ENCODE measurements at places on chromosomes 1 and 21.

GRCh38 chr1:215877452-215877951 lies 310.4 kb downstream of the KCTD3 start:
- no peak overlapping the region for H3K27ac ChIP-seq
- H3K36me3 ChIP-seq: no peaks in the 10 kb centered on the region
- DNase-seq: no peak
- H3K27me3 ChIP-seq: no peaks in the 10 kb centered on the region

GRCh38 chr1:218317061-218317460 lies 28.1 kb upstream of the TGFB2 start:
- no peaks in the 10 kb centered on the region for H3K4me1 ChIP-seq
- no peak for DNase-seq
- no peak overlapping the region for H3K27ac ChIP-seq
- H3K27me3 ChIP-seq: no peaks in the 10 kb centered on the region

GRCh38 chr1:228087771-228088251 lies 5.3 kb downstream of the ARF1 start:
- peaks cover 58% of the 10 kb centered on the region for H3K4me1 ChIP-seq
- peaks cover 38% of the 10 kb centered on the region for H3K36me3 ChIP-seq
- DNase-seq: peak; percentile 53
- H3K27ac ChIP-seq: no peak overlapping the region

DNA sequence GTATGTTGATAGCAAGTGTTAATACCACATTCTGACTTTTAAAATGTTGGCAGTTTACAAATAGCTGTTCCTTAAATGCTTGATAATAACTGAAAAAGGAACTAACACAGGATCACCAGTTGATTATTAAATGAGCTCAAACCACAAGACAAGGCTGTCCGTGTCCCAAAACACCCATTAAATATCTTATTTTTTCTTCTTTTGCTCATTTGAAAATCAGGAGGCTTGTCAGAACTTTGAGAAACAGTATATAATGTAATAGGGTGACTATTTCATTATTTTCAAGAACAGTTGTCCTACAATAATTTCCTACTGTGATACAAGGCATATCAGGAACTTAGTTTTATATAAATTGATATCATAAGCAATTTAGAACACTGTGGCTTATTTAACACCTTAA lies 2.7 kb downstream of the CDKN2C start:
- no peak overlapping the region for H3K4me3 ChIP-seq
- peaks cover 29% of the 10 kb centered on the region for H3K27me3 ChIP-seq
- H3K4me1 ChIP-seq: peaks cover 11% of the 10 kb centered on the region
- no peaks in the 10 kb centered on the region for H3K36me3 ChIP-seq

DNA sequence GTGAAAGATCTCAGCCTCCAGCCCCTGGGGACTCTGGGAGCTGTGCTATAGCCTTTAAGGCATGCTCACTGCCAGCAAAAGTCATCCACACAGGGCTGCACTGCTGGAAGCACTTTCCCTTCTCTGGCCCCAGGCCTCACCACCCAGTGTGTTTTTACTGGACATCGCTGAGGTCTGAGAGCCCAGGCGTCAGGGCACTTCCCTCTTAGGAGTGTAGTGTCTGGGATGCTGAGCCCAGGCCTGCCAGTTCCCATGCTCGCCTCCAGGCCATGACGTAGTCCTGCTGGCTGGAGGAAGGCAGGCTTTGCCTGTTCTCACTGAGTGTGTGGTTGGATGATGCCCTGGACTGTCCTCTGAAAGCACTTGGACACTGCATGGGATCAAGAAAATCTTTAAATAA lies 101.2 kb downstream of the GDAP2 start:
- H3K4me1 ChIP-seq: peaks cover 3% of the 10 kb centered on the region
- no peak overlapping the region for H3K4me3 ChIP-seq
- no peaks in the 10 kb centered on the region for H3K36me3 ChIP-seq
- no peak for DNase-seq

DNA sequence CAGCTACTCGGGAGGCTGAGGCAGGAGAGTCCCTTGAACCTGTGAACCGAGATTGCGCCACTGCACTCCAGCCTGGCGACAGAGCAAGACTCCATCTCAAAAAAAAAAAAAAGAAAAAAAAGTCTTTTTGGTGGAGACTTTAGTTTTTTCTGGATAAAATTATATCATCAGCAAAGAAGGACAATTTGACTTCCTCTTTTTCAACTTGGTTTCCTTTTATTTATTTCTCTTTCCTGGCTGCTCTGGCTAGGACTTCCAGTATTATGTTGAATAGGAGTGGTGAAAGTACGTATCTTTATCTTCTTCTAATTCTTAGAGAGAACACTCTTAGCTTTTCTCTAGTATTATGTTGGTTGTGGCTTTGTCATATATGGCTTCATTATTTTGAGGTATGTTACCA lies 130.8 kb downstream of the PCBP3 start:
- H3K36me3 ChIP-seq: no peaks in the 10 kb centered on the region
- no peaks in the 10 kb centered on the region for H3K27me3 ChIP-seq
- no peak overlapping the region for H3K4me3 ChIP-seq
- no peak overlapping the region for H3K27ac ChIP-seq
- no peaks in the 10 kb centered on the region for H3K4me1 ChIP-seq
- DNase-seq: no peak

GRCh38 chr21:28781602-28782276 lies 210.9 kb downstream of the LTN1 start:
- no peak overlapping the region for H3K27ac ChIP-seq
- no peak for DNase-seq
- no peak overlapping the region for H3K4me3 ChIP-seq
- H3K27me3 ChIP-seq: no peaks in the 10 kb centered on the region
- no peaks in the 10 kb centered on the region for H3K4me1 ChIP-seq

DNA sequence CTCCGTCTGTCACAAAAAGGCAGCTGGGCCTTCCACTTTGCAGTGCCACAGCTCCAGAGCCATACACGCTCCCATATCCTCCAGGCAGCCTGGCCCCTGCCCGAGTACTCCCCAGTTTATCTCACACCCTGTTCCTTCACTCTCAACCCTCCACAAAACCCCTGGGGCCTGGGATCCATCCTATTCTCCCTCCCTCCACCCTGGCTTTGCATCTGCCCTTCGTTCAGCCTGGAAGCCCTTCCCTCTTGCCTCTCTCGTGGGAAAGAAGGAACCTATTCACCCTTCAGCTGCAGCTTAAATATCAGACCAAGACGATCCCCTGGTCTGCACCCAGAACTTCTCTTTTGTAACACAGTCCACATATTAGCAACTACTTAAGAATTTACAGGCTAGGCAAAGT lies 56.7 kb downstream of the CAMK2N1 start:
- H3K4me1 ChIP-seq: no peaks in the 10 kb centered on the region
- no peak overlapping the region for H3K4me3 ChIP-seq
- DNase-seq: no peak
- no peaks in the 10 kb centered on the region for H3K36me3 ChIP-seq
- H3K27ac ChIP-seq: no peak overlapping the region

DNA sequence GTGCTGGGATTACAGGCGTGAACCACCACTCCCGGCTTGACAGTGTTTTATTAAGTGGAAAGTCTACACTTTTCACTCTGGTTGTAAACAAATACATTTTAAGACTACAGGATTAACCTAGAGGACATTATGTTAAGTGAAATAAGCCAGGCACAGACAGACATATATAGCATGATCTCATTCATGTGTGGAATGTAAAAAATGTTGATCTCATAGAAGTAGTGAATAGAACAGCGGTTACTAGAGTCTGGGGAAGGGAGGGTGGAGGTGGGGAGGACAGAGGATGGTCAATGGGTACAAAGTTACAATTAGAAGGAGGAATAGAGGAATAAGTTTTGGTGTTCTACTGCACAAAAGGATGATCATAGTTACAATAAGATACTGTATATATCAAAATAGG lies 16.9 kb downstream of the CTH start:
- H3K4me1 ChIP-seq: peaks cover 2% of the 10 kb centered on the region
- H3K27ac ChIP-seq: no peak overlapping the region
- peak; percentile 13 for DNase-seq
- H3K4me3 ChIP-seq: no peak overlapping the region
- no peaks in the 10 kb centered on the region for H3K36me3 ChIP-seq
- no peaks in the 10 kb centered on the region for H3K27me3 ChIP-seq

GRCh38 chr21:29825345-29825744 lies 114.5 kb downstream of the GRIK1 start:
- H3K27ac ChIP-seq: no peak overlapping the region
- H3K36me3 ChIP-seq: no peaks in the 10 kb centered on the region
- DNase-seq: no peak
- H3K4me1 ChIP-seq: no peaks in the 10 kb centered on the region

DNA sequence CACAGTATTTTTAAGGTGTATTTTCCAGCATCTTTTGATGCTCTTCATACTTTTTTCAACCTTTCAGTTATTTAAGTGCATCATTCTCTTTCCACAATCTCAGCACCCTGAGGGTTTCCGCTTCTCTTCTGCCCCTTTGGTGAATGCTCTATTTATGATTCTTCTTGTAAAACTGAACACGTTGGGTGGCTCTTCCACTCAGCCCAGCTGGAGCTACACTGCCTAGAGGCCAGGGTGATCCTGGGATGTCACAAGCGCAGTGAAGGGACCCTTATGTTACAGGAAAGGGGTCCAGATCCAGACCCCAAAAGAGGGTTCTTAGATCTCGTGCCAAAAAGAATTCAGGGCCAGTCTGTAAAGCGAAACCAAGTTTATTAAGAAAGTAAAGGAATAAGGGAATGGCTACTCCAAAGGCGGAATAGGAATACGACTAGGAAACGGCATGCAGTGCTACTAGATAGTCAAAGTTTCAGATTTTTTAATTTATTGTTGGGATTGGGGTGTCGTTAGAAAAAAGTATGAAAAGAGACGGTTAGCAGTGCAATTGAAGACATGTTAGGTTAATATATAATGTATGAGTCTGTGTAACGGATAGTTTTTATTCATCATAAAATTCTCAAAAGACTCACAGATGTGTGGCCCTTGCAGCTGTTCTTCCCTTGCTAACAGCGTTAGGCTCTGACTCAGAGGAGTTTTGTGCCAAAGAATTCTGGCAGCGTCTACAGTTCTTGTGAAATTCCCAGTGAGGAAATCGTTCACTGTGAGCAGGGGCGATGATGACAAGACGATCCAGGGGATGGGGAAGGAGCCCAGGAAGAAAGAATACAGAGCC lies 14.4 kb upstream of the ERVH48-1 start:
- no peak overlapping the region for H3K4me3 ChIP-seq
- peaks cover 41% of the 10 kb centered on the region for H3K36me3 ChIP-seq
- DNase-seq: peak; percentile 94

DNA sequence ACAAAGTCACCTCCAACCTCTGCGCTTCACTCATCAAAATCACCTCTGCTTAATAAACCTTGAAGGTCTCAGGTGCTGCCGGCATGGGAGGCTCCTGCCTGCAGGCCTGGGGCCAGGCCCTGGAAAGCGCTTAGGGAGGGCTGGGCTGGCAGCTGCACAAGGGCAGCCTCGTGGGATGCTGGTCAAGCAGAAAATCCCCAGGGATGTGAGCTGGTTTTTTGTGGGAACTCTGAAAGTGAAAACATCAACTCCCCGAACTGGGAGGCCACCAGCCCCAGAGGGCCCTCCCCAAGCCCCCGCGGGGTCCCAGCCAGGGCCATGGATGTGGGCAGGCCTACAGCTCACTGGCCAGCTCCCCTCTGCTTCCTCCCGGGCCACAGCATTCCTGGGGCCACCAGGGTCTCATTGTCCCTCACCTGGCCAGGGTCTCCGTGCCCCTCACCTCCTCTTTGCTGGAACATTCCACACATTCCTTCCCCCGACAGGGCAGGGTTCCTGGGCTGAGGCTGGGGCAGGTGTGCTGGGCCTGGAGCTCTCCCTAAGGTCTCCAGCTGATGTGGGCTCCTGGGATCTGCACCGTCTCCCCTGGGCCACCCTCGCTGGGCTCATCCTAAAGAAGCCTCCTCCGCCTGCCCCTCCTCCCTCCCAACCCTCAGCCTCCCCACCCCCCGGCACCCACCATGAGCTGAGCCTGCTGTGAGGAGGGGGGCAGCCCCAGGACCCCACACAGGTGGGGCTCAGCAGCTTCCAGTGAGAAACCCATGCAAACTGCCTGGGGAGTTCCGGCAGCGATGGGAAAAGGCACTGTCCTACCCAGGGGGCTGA lies 36.0 kb upstream of the POFUT2 start:
- DNase-seq: no peak
- no peaks in the 10 kb centered on the region for H3K36me3 ChIP-seq
- no peaks in the 10 kb centered on the region for H3K27me3 ChIP-seq
- H3K4me1 ChIP-seq: peaks cover 29% of the 10 kb centered on the region
- H3K27ac ChIP-seq: no peak overlapping the region
- no peak overlapping the region for H3K4me3 ChIP-seq

DNA sequence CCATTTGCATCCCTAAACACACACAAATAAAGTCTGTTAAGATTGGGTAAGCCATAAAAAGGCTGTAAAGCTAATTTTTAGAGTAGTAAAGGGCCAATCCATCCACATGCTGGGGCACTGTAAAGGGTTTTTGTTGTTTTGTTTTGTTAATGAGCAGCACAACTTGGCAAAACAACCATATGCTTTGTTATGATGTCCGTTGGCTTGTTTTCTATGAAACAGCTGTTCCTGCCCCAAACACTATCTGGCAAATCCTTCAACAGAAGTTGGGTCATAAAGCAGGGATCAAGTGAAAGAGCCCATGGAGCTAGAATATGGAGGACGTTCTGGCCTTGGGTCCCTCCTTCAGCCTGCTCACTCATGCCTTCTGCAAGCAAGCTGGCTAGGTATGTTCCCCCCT lies 183.6 kb downstream of the APP start:
- H3K4me3 ChIP-seq: no peak overlapping the region
- no peaks in the 10 kb centered on the region for H3K27me3 ChIP-seq
- no peak for DNase-seq

- no peaks in the 10 kb centered on the region for H3K36me3 ChIP-seq
- no peaks in the 10 kb centered on the region for H3K27me3 ChIP-seq
- no peak for DNase-seq
Measured at GRCh38 chr1:243890576-243890975, 40.5 kb upstream of the AKT3 start.

- H3K36me3 ChIP-seq: no peaks in the 10 kb centered on the region
- peaks cover 8% of the 10 kb centered on the region for H3K4me1 ChIP-seq
- H3K4me3 ChIP-seq: no peak overlapping the region
- no peak for DNase-seq
- no peak overlapping the region for H3K27ac ChIP-seq
Measured at GRCh38 chr1:229433364-229434004, 410 bp downstream of the ACTA1 start.

All from trophoblast cell (in vitro differentiated cells and primary cell).